ENCODE measurements at places on chromosomes 2 and 18. TPM values are rescaled to one million over a fixed set of nuclear protein-coding genes. Genes with fewer than 3 reads are reported as not detected.

Gene CHRNG
- 57.5 TPM for total RNA-seq

Gene POU3F3
- not detected for total RNA-seq

Gene CFAP53
- total RNA-seq, result not detected

Gene RAB6C
- total RNA-seq, result not detected

DNA sequence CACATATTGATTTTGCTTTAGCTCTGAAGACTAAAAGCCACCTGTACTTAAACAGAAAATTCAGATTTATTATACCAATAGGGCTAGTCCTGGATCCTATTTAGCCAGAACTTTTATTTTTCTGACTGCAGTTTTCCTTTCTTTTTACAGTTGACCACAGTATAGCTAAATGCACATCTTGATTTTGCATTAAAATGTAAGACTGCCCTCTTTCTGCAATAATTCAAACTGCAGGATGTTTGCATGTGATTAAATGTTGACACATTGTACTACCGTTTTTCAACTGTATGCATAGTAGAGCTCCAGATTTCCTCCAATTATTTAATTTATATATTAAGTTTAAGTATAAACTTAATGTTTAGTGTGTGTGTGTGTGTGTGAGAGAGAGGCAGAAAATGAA is 1262.9 kb downstream of the SUCLG1 start:
- H3K4me3 ChIP-seq, result no peak overlapping the region
- H3K27ac ChIP-seq, result no peak overlapping the region
- DNase-seq, result no peak
- H3K27me3 ChIP-seq, result no peaks in the 10 kb centered on the region

Data from gastrocnemius medialis (tissue), 4 donors.